Endothelial cell of umbilical vein (primary cell): ENCODE measurements at places on chromosomes 13 and 19. TPM values are rescaled to one million over a fixed set of nuclear protein-coding genes. Genes with fewer than 3 reads are reported as not detected.

Gene MATK
- not detected in 2 replicates for total RNA-seq

Gene NPHS1
- total RNA-seq: not detected in 2 replicates

Gene MEGF8
- total RNA-seq: 34.3 and 39.6 TPM in 2 replicates

Gene TMEM150B
- total RNA-seq: not detected in 2 replicates

Gene LILRB5
- total RNA-seq: not detected in 2 replicates

Gene ZNF835
- not detected in 2 replicates for total RNA-seq

Gene SIAH3
- total RNA-seq: not detected in 2 replicates

Gene FCAR
- total RNA-seq: not detected in 2 replicates
